GOT3 (cell line): ENCODE measurements at places on chromosomes 6 and 20.

DNA sequence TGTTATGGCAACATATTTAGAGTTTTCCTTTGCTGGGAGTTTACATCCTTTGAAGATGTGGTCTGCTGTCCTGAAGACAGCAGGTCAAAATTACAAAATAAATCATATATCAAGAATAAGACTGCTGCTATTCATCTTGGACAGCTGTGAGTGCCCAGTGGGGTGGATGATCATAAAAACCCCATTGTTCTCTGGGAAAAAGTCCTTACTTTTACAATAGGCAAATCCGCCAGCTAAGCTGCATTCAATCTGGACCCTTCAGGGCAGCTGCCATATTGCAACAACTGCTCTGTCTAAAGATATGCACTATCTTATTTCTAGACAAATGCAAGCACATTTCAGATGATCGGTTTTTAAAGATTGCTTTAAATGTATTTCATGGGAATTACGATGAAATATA, 19.4 kb downstream of the CASS4 start:
- DNase-seq = no peak

DNA sequence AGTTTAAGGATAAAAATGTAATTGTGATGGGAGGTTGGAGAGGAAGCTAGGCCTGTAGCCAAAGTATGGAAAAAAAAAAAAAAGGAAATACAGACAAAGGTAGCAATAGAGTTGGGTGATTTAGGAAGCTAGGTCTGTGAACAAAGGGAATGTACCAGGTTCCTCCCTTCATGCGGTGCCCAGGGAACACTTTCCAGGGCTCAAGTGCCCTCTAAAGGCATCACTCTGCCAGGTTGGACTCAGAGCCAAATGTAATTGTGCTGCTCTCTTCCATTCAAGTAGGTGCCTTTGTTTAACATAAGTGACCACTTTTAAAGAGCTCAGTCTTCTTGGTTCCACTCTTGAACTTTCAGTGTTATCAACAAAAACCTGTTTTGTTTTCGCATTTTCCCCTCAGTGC, 159.7 kb upstream of the AHI1 start:
- no peak for DNase-seq

GRCh38 chr6:92126088-92126487, 1293.3 kb downstream of the EPHA7 start:
- no peak for DNase-seq

GRCh38 chr6:39553029-39553428, 172.2 kb downstream of the KIF6 start:
- DNase-seq = no peak

DNA sequence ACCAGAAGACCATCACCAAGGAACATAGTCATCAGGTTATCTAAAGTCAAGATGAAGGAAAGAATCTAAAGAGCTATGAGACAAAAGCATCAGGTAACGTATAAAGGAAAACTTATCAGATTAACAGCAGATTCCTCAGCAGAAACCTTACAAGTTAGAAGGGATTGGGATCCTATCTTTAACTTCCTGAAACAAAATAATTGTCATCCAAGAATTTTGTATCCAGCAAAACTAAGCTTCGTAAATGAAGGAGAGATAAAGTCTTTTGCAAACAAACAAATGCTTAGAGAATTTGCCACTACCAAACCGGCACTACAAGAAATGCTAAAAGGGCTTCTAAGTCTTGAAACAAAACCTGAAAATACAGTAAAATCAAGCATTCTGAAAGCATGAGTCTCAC, 71.0 kb downstream of the HECA start:
- DNase-seq = no peak

- no peak for DNase-seq
Observed at GRCh38 chr6:26534681-26535465, 3.3 kb upstream of the HMGN4 start.

GRCh38 chr6:89406141-89406540, 5.9 kb downstream of the RRAGD start:
- DNase-seq = no peak

GRCh38 chr6:159931846-159932245, 37.0 kb upstream of the IGF2R start:
- no peak for DNase-seq

DNA sequence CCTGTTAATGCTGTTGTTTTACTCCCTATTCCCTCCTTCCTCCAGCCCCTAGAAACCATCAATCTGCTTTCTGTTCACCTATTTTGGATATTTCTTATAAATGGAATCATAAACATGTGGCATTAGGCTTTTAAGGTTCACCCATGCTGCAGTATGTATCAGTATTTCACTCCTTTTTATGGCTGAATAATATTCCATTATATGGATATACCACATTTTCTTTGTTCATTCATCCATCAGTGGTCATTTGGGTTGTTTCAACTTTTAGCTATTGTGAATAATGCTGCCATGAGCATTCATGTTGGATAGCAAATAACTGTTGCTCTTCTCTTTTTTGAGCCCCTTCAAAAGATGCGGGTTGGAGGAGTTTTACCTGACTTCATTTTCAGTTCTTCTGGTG, 89.2 kb downstream of the GCLC start:
- no peak for DNase-seq

DNA sequence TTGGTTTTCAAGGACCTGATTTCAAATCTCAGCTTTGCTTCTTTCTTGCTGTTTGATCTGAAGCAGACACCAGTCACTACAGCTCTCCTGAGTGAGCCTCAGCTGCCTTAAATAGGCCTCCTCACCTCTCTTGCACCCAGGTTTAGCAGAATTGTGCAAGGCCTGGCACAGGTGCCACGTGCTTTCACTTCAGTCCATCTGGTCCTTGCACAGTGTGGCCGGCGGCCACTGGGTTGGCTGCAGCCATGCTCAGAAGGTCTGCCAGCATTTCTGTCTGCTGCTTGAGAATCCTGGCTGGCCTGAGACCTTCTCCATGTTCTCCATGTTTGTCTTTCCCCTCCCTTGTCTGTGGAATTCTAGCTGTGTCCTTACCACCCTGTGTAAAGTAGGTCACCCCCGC, 14.5 kb upstream of the DAAM2 start:
- DNase-seq = no peak

DNA sequence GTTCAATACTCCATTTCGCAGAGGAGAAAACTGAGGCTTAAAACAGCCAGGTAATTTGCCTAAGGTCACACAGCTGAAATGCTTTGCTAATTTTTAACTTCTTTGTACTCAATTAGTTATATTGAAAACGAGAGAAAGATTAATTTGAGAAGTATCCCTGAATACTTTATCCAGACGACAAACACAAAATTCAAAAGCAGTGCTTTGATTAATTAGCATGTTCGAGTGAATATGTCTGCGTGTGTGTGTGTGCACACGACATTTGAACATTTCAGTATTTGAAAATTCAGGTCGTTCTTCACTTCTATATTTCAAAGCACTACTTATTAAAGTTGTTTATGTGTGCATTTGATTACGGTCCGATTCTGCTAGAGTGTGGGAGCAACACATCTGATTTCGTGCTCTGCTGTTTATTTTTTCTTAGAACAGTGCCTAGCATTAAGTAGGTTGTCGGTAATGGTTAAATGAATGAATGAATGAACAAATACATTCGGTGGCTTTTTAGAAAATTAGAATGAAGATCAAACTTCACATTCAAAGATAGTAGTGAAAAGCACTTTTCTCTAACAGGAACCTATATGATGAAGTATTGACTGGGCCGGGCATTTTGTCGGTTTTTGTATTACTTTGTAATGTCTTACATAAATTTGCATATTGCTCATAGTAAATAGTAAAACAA, 36.9 kb upstream of the SYNCRIP start:
- DNase-seq = no peak

- no peak for DNase-seq
Observed at GRCh38 chr20:57714409-57715267, 4.8 kb upstream of the PMEPA1 start.

DNA sequence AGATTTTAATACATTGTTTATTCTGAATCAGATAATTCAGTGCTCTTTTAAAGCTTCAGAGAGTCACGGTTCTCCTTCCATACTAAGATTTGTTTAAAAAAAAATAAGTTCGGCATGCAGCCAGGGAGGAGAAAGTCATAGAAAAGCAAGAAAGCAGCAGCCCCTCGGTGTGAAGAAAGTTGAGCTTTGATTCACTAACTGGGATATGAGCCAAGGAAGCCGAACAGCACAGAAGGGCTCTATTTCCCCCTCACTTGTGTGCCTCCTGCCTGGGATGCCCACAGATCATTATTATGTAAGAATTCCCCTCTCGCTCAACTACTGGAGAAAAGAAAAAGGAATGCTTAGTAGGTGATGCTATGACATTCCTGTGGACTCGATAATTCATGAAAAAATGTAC, 69.3 kb upstream of the SYNJ2 start:
- DNase-seq = no peak

DNA sequence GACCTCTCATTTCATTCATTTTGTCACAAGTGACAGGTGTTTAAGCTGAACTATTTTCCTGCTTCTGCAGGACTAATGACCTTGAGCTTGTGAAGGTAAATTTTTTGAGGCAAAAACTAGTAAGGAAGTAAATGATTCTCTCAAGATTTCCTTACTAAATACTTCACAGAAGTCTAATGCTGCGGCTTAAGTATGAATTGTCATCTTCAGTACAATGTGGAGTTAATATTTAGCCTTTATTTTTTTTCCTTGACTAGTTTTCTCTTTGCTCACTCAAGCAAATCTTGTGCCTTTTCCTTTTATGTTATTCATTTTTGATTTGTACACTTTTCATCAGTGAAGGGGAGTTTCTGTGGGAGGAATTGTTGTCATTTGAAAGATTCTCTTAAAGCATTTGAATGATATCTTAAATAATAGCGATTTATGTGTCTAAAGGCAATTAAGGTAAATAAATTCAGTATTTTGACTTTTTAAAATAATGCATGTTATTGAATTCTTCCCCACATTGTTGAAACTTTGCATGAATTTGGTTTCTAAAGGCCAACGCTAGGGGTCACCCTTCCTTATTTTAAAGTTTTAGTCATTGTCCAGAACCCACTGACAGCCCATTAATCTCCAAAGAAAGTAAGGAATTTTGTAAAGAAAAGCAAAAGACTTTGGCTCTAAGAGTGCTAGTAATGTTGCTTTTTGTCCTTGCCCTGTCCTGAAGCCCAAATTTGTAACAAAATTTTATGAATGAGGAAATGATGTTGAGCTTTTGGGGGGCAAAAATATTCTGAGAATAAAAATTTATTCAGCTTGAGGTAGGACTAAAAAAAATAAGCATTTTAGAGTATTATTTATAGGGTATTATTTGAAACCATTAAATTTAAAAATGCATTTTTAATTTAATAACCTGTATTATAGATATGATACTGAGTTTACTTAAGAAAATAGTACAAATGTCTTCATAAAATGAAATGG, 157.4 kb upstream of the LAMA2 start:
- no peak for DNase-seq

DNA sequence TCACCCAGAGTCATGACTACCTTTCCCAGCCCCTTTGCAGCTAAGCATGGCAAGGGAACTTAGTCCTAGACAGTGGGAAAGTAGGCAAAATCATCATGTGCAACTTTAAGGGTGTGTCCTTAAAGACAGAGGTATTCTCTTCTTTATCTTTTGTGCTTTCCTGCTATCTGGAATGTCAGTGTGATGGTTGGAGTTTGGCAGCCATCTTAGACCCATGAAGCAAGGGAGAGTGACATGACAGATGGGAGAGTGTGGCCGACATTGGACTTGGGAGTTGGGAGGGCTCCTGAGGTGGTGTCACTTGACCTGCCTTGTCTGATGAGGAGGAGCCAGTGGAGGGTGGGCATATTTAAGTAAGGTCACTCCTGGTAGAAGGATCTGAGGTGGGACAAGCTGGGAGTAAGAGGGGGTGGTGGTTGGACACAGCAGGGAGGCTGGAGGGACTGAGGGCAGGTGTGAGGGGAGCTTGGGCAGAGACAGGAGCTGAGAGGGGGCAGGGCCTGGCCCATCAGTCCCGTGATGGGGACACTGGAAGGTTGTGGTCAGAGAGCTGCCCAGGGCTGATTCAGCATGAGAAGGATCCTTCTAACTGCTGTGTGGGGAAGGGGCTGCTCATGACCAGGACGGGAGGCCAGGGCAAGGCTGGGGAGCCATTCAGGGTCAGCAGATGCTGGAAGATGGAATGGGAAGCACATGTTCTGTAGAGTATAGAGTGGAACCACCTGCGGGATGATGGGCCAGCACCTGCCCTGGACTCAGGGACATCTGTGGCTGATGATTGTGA, 29.5 kb upstream of the SULF2 start:
- DNase-seq = no peak

- no peak for DNase-seq
Observed at GRCh38 chr6:43921548-43922425, 151.8 kb downstream of the VEGFA start.

- DNase-seq = no peak
Observed at GRCh38 chr6:53461041-53461656, 83.8 kb downstream of the GCLC start.

DNA sequence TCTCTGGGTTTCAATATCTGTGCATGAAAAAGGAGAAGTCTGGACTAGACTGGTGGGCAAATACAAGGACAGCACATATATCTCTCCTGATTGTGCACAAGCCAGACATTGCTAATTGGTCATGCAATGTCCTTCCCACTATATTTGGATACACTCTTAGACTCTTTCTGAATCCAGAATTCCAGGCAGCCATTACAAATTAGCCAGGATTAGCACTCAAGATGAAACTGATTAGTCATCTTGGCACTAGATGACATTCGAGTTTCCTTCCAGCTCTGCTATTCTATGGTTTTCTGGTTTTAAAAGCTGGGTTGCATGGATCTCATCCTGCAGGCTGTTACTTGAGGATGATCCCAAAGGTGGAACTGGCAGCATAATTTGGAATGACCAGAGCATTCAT, 73.2 kb downstream of the SCP2D1 start:
- DNase-seq = no peak

DNA sequence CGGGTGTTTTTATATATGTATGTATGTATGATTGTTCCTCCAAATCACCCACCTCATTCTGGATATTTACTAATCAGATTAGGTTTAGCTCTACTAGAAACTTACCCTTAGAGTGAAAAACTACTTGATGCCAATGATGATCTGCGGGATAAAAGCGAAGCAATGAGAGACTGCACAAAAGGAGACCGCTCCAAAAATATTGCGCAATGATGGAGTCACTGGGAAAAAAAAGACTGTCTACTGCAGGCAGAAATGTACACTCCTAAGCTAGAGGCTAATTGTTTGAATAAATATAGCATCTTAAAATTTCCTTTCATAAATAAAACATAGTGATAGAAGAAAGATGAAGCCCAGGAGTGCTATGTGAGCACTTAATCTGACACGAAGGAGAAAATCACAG, 7.3 kb downstream of the RAB32 start:
- DNase-seq = no peak

DNA sequence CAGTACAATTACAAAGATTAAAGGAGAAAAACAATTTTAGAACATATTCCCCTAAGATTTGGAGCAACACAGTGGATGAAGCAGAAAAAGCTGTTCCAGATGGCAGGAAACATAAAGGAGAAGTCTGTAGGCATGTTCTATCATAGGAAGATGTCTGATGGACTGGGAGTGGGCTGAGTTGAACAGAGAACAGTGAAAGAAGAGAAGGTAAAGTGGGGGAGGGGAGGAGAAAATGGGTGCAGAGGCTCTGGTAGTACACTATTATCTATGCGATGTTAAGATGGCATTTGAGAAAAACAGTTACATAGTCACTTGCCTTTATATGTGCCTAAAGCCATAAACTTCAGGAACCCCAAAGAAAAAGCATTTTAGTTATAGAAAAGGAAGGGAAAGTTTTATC, 4.2 kb upstream of the PHIP start:
- DNase-seq = no peak
